ENCODE measurements at places on chromosomes 6 and 20. TPM values are rescaled to one million over a fixed set of nuclear protein-coding genes. Genes with fewer than 3 reads are reported as not detected.

The WFDC5 gene
- total RNA-seq = 0.74 TPM

DNA sequence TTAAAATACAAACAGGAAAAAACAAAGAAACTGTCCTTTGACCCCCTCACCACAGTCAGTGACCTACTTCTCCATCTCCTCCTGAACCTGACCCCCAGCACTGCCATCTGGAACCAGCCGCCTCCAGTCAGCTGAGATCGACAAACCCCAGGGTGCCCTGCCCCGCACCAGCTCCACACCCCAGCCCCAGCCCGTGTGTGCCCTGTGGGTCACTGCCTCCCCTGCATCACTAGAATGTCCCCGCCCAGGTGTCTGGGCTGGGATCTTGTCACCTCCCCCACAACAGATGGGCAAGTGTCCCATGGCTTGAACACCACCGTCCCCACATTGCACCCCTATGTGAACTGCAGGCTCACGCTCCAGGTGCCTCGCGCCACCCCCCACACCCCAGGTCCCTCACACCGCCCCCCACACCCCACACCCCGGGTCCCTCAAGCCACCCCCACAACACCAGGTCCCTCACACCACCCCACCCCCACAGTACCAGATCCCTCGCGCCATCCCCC is 13.3 kb downstream of the TAF4 start:
- H3K4me1 ChIP-seq = peaks cover 15% of the 10 kb centered on the region
- H3K36me3 ChIP-seq = peaks cover 4% of the 10 kb centered on the region
- no peaks in the 10 kb centered on the region for H3K27me3 ChIP-seq
- no peak for DNase-seq
- no peak overlapping the region for H3K4me3 ChIP-seq
- no peak overlapping the region for H3K27ac ChIP-seq

GRCh38 chr6:14270142-14270893 is 152.7 kb downstream of the CD83 start:
- no peaks in the 10 kb centered on the region for H3K36me3 ChIP-seq
- no peak overlapping the region for H3K4me3 ChIP-seq
- no peak for DNase-seq
- H3K27me3 ChIP-seq = no peaks in the 10 kb centered on the region
- H3K4me1 ChIP-seq = peaks cover 3% of the 10 kb centered on the region
- H3K27ac ChIP-seq = no peak overlapping the region

DNA sequence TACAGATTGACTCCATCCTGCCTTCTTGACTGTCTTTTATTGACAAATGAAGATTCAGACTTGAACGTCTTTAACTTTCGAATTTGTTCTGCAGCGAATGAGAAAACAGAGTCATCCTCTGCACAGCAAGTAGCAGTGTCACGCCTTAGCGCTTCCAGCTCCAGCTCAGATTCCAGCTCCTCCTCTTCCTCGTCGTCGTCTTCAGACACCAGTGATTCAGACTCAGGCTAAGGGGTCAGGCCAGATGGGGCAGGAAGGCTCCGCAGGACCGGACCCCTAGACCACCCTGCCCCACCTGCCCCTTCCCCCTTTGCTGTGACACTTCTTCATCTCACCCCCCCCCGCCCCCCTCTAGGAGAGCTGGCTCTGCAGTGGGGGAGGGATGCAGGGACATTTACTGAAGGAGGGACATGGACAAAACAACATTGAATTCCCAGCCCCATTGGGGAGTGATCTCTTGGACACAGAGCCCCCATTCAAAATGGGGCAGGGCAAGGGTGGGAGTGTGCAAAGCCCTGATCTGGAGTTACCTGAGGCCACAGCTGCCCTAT is 12.2 kb downstream of the BRD2 start:
- no peak overlapping the region for H3K4me3 ChIP-seq
- peaks cover 48% of the 10 kb centered on the region for H3K36me3 ChIP-seq
- H3K27me3 ChIP-seq = no peaks in the 10 kb centered on the region
- H3K27ac ChIP-seq = no peak overlapping the region
- no peak for DNase-seq
- H3K4me1 ChIP-seq = peaks cover 17% of the 10 kb centered on the region

The STMND1 gene
- total RNA-seq = 0.43 TPM

- DNase-seq = no peak
- H3K27ac ChIP-seq = no peak overlapping the region
- H3K36me3 ChIP-seq = no peaks in the 10 kb centered on the region
- H3K27me3 ChIP-seq = no peaks in the 10 kb centered on the region
These were observed 133.4 kb downstream of the HAO1 start for GRCh38 chr20:7806831-7807230.

The AVP gene
- not detected for total RNA-seq

DNA sequence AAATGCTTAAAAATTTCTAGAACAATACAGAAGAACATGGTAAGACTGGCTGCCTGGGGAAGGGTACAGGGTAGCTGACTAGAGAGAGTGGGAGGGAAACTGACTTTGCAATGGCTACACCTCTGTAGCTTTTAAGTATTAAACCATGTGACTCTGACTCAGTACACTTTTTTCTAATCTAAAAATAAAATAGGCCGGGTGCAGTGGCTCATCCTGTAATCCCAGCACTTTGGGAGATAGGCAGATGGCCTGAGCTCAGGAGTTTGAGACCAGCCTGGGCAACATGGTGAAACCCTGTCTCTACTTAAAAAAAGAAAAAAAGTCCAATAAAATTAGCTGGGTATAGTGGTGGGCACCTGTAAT is 18.5 kb downstream of the ATP9A start:
- H3K27me3 ChIP-seq = no peaks in the 10 kb centered on the region
- H3K4me3 ChIP-seq = no peak overlapping the region
- peaks cover 25% of the 10 kb centered on the region for H3K4me1 ChIP-seq
- DNase-seq = no peak
- no peak overlapping the region for H3K27ac ChIP-seq

- no peak for DNase-seq
- peaks cover 5% of the 10 kb centered on the region for H3K36me3 ChIP-seq
- no peaks in the 10 kb centered on the region for H3K27me3 ChIP-seq
- H3K4me1 ChIP-seq = no peaks in the 10 kb centered on the region
- no peak overlapping the region for H3K27ac ChIP-seq
- H3K4me3 ChIP-seq = no peak overlapping the region
These were observed 44.1 kb upstream of the TOP1 start for GRCh38 chr20:40984496-40984895.

DNA sequence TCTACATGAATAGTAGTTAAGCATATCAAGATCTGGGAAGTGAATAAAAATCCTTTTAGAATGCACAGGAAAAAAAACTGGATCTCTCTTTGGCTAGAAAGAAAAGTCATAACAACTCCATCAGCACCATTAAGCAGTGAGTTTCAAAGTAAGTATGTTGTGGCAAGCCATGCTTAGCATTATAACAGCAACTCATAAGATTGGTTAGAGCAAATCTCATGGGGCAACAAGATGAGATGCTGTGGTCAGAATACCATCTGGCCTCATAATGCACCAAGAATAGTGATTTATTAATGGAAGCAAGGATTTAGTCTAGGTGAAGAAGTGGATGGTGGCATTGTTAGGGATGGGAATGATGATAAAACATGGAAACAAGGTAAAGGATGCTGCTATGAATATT is 159.4 kb downstream of the PHF3 start:
- H3K27me3 ChIP-seq = peaks cover 5% of the 10 kb centered on the region
- H3K27ac ChIP-seq = no peak overlapping the region
- no peaks in the 10 kb centered on the region for H3K4me1 ChIP-seq
- no peak overlapping the region for H3K4me3 ChIP-seq

- H3K4me3 ChIP-seq = no peak overlapping the region
- no peaks in the 10 kb centered on the region for H3K36me3 ChIP-seq
- peak overlapping the region; percentile 40 for H3K27ac ChIP-seq
- peaks cover 18% of the 10 kb centered on the region for H3K4me1 ChIP-seq
- peak; percentile 25 for DNase-seq
- peaks cover 2% of the 10 kb centered on the region for H3K27me3 ChIP-seq
These were observed 11.7 kb upstream of the SPO11 start for GRCh38 chr20:57317789-57318371.

The SALL4 gene
- total RNA-seq = 12.6 TPM

DNA sequence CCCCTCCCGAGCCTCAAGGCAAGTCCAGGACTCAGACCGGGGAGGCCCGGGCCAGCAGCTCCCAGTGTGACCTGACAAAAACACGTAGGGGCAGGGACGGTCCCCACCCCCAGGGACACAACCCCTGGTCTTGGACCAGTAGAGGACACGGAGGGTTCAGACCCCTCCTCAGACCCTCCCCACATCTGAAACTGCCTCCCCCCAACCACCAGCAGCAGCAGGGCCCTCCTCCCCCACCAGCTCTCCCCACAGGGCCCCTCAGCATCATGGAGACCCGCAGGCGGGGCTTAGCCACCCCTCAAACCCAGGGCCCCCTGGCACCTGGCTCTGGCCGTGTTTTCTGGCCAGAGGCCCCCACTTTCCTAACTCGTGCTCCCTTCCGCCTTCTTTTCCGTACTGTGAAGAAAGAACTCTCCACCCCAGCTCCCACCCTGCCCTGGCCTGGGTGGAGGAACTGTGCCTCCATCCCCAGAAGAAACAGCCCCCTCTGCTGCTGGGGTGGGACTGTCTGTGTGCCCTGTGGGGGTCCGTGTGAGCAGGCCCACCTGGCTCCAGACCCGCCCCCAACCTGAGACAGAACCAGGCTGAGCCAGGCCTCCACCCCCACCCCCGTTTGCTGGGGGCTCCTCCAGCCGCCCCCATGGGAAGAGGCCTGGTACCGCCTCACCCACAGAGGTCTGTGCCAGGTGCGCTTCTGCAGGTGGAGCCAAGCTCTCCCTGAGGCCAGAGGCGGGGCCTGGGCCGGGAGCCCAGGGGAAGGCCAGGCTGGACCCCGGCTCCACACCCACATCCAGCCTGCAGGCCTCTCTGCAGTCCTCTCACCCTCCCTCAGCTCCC is 39.0 kb upstream of the MDFI start:
- DNase-seq = no peak
- H3K4me1 ChIP-seq = peaks cover 36% of the 10 kb centered on the region
- no peak overlapping the region for H3K4me3 ChIP-seq
- H3K27me3 ChIP-seq = no peaks in the 10 kb centered on the region
- no peaks in the 10 kb centered on the region for H3K36me3 ChIP-seq

The DYNLT2 gene
- total RNA-seq = 2.1 TPM

The C6orf132 gene
- total RNA-seq = 22.9 TPM

DNA sequence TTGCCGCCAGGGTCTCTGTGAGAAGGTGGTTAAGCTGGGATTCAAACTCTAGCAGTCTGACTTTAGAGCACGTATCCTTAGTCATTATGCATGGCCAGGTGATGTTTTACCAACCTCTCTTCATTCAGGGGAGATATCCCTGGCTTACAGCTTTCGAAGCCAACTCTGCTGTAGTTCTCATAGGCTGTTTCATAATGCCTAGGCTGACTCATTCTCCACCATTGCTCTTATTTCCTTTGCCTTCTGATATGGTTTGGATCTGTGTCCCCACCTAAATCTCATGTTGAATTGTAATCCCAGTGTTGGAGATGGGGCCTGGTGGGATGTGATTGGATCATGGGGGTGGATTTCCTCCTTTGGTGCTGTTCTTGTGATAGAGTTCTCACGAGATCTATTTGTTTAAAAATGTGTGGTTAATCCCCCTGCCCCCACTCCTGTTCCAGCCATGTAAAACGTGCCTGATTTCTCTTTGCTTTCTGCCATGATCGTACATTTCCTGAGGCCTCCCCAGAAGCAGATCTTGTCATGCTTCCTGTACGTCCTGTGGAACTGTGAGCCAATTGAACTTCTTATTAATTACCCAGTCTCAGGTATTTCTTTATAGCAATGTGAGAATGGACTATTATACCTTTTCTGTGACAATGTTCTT is 94.6 kb upstream of the MAN1A1 start:
- H3K27ac ChIP-seq = no peak overlapping the region
- no peaks in the 10 kb centered on the region for H3K36me3 ChIP-seq
- no peak overlapping the region for H3K4me3 ChIP-seq
- peaks cover 13% of the 10 kb centered on the region for H3K4me1 ChIP-seq
- H3K27me3 ChIP-seq = no peaks in the 10 kb centered on the region

GRCh38 chr6:65182681-65183080 is 524.3 kb downstream of the EYS start:
- H3K4me3 ChIP-seq = no peak overlapping the region
- no peaks in the 10 kb centered on the region for H3K36me3 ChIP-seq
- no peaks in the 10 kb centered on the region for H3K4me1 ChIP-seq

GRCh38 chr6:158006821-158007570 is 25.3 kb downstream of the SYNJ2 start:
- H3K4me1 ChIP-seq = peaks cover 56% of the 10 kb centered on the region
- H3K27me3 ChIP-seq = no peaks in the 10 kb centered on the region
- no peak overlapping the region for H3K4me3 ChIP-seq

GRCh38 chr6:149615805-149616204 is 32.7 kb downstream of the KATNA1 start:
- no peaks in the 10 kb centered on the region for H3K27me3 ChIP-seq
- no peak overlapping the region for H3K27ac ChIP-seq
- DNase-seq = no peak
- peaks cover 4% of the 10 kb centered on the region for H3K4me1 ChIP-seq

The GJA10 gene
- not detected for total RNA-seq

- no peaks in the 10 kb centered on the region for H3K27me3 ChIP-seq
- H3K4me3 ChIP-seq = no peak overlapping the region
- H3K36me3 ChIP-seq = peaks cover 33% of the 10 kb centered on the region
- DNase-seq = no peak
- H3K27ac ChIP-seq = peak overlapping the region; percentile 2
These were observed 33.9 kb upstream of the TBC1D20 start for GRCh38 chr20:496126-496696.

The BACH2 gene
- 33.5 TPM for total RNA-seq

The EYA4 gene
- 2.3 TPM for total RNA-seq

DNA sequence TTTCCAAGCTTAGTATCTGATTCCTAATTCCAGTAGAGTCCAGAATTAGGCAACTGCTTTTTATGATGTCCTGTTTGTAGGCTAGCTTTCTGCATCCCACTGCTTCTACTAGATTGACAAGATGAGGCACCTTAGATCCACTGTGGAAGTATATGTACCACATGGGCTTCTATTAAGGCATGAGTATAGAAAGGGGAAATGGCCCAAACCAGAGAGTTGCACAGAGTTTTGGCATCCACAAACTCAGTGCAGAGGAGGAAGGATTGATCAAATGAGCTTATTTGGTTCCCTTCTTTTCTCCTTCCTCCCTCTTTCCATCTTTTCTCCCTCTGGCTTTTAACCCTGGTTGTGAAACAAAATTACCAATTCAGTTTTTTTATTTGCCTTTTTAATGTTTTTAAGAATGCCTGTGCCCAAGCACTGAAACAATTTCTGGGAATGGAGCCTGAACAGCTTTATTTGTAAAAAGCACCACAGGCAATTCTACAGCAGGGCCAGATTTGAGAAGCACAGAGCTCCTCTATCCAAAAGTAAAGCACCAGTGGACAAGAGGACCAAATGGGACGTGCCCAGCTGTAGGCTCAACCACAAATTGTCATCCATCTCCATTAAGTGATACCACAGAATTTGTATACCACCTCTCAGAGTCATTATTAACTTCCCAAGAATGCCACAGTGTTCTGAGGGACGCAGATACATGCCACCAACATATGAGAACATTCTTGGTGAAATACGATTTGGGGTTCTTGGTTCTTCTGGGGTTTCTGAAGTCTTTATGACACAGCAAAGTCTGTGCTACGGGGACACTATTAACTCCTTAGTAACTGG is 969.1 kb downstream of the KIF16B start:
- no peak overlapping the region for H3K27ac ChIP-seq
- H3K4me3 ChIP-seq = no peak overlapping the region
- peaks cover 3% of the 10 kb centered on the region for H3K27me3 ChIP-seq

GRCh38 chr20:53905019-53905819 is 165.2 kb downstream of the BCAS1 start:
- DNase-seq = no peak
- H3K4me3 ChIP-seq = no peak overlapping the region
- H3K27me3 ChIP-seq = no peaks in the 10 kb centered on the region
- no peak overlapping the region for H3K27ac ChIP-seq
- peaks cover 19% of the 10 kb centered on the region for H3K4me1 ChIP-seq
- no peaks in the 10 kb centered on the region for H3K36me3 ChIP-seq
